Kidney (tissue), 22 donors: ENCODE measurements at places on chromosomes 3 and 15. TPM values are rescaled to one million over a fixed set of nuclear protein-coding genes. Genes with fewer than 3 reads are reported as not detected.

DNA sequence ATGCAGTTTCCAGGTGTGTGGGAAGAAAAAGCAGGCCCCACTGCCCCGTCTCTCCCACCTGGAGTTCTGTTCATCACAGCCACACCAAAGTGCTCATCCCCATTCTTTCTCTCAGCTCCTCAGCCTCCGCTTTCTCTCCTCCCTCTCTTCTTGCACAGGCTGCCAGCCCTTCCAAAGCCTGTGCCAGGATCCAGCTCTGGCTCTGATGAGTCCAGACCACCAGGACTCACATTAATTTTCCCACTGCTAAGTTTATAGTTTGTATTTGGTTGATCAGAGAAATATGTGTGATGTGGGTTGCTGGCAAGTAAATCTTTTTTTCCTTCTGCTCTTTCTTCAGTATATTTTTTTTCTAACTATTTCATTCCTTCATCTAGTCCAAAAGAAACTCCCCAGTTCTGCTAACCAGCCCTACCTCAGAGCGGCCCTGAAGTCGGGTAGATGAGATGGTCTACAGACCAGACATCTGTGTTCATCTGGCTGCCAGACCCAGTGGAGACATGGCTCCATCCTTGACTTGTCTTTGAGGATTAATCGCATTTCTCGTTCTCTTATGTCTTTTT lies 49.8 kb downstream of the BOC start:
- DNase-seq = no peak

GRCh38 chr3:167066977-167067786 lies 312.9 kb downstream of the ZBBX start:
- DNase-seq = peak; percentile 34

- no peak for DNase-seq
These were observed 187.0 kb upstream of the ATP10A start for GRCh38 chr15:26049900-26050657.

GRCh38 chr15:89533861-89534544 lies 37.6 kb upstream of the RHCG start:
- DNase-seq = no peak

GRCh38 chr3:130779031-130779430 lies 32.4 kb upstream of the PIK3R4 start:
- peak; percentile 85 for DNase-seq

GRCh38 chr15:45179221-45179985 lies 8.4 kb downstream of the SHF start:
- no peak for DNase-seq

DNA sequence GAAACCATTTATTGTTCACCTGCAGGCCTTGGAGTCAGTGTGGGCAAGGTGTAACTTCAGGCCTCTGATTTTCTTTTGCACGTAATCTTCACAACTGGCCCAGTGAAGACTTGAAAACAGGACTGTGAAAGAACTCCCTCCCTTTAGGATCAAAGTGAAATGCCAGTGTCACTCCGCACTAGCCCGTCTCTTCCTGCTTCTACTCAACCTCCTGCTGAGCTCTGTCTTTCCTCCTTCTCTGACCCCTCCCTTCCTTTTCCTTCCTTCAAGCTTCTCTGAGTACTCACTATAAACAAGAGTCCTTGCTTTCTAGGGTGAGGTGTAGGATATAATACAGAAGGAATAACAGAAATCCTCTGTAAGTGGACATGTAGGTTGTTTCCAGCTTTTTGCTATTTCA lies 28.5 kb downstream of the TMEM41A start:
- DNase-seq = no peak

GRCh38 chr3:99131876-99132275 lies 230.4 kb upstream of the DCBLD2 start:
- DNase-seq = no peak

- DNase-seq = no peak
These were observed 55.1 kb downstream of the RBMS3 start for GRCh38 chr3:29335943-29336342.

DNA sequence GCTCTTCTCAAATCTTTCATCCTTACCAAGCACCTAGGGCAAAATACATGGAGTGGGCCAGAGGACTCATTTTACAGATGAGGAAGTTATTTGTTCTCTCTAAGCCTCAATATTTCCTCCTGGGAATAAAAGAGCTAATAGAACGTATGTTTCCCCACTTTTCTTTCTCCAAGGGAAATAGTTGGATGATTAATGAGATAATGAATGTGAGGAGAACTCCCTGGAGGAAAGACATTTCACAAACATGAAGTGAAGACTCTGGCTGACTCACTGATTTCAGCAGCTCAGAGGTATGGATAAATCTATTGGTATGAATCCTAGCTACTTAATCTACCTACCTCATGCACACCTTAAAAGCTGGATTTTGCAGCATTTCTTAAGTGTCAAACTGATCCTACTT lies 98.4 kb downstream of the ECT2 start:
- no peak for DNase-seq

DNA sequence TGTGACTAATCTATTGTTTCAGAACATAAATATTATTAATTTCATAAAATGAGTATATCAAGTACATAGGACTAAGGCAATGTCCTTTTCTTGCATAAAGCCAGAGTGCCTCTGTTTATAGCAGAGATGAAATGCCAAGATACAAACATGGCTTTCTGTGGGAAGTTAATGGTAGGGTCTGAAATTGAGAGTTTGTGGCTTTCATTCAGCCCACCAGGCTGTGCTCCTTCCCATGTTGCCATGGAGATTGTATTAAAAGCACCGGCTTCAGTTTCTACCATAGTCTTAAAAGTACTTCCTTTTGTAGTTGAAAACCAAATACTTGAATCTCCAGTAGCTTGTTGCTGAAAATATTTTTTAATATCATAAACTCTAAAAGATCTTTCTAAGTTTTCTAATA lies 114.0 kb downstream of the LRRC28 start:
- no peak for DNase-seq

DNA sequence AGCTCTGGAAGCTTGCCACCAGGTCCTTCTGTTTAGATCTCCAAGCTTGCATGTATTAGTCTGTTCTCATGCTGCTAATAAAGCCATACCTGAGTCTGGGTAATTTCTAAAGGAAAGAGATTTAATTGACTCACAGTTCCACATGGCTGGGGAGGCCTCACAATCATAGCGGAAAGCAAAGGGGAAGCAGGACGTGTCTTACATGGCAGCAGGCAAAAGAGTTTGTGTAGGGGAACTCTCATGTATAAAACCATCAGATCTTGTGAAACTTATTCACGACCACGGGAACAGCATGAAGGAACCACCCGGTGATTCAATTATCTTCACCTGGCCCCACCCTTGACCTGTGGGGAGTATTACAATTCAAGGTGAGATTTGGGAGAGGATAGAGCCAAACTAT lies 147.0 kb upstream of the PROK2 start:
- no peak for DNase-seq

DNA sequence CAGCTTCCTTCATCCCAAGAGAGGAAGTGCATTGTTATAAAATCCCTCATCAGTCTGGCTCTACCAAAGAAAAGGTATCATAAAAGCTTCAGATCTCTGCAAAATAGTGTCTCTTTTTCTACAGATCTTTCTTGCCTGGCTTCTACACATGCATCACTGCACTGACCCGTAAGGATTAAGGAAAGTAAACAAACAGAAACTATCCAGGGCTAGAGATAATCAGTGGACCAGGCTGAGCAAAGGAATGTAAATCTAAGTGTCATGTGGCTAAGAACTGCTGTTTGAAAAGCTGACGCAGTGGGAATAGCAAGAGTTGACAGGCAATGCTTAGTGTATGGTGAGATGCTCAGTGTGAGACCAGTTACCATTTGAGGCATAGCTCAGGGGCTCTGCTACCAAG lies 339.7 kb downstream of the IL5RA start:
- peak; percentile 86 for DNase-seq

GRCh38 chr3:99373846-99374210 lies 264.6 kb upstream of the COL8A1 start:
- no peak for DNase-seq

- no peak for DNase-seq
These were observed 57.7 kb upstream of the THSD4 start for GRCh38 chr15:71057581-71057980.

- no peak for DNase-seq
These were observed 885 bp upstream of the LSG1 start for GRCh38 chr3:194672876-194673275.

DNA sequence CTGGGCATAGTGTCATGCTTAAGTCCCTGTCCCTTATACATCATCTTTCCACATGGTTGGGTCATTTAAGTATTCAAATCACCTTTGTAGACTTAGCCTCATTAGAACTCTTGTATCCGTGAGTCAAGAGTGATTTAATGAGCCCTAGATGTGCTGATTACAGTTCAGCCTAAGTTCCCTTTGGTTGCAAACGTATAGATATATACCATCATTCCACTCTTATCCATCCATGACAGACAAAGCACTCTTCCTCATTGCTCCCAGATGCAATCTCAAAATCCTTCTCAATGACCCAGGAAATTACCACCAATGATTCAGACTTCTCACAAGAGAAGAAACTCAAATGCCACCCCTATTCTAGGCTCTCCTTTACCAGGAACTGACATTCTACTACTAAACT lies 50.2 kb upstream of the C3orf49 start:
- DNase-seq = no peak

GRCh38 chr3:170220871-170221270 lies 1.4 kb upstream of the PRKCI start:
- no peak for DNase-seq

DNA sequence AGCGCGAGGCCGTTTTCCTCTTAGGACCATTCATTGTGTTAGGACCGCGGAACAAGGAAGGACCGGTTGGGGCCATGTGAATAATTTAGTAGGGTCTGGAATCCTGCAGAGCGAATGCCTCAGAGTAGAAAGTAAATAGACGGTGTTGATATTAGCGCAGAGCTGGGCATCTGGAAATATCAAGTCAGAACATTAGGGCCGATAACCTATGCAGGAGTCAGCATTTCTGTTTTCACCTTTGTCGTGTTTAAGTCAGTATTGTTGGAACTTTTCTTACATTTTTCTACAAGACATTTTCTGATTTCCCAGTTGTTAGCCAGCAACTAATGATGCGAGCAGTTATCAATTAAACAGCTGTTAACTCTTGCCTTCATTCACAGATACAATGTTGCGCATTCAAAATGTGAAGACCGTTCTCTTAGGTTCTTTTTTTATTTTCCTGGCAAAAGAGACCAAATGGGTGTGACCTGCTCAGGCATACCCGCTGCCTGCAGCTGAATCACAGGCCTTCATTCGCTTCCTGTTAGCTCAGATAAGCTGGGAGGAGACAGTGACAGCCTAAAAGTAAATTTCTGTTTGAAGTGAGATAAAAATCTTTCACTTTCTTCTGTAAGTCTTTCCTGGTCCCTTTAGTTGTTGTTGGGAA lies 966 bp upstream of the PKM start:
- peak; percentile 38 for DNase-seq

DNA sequence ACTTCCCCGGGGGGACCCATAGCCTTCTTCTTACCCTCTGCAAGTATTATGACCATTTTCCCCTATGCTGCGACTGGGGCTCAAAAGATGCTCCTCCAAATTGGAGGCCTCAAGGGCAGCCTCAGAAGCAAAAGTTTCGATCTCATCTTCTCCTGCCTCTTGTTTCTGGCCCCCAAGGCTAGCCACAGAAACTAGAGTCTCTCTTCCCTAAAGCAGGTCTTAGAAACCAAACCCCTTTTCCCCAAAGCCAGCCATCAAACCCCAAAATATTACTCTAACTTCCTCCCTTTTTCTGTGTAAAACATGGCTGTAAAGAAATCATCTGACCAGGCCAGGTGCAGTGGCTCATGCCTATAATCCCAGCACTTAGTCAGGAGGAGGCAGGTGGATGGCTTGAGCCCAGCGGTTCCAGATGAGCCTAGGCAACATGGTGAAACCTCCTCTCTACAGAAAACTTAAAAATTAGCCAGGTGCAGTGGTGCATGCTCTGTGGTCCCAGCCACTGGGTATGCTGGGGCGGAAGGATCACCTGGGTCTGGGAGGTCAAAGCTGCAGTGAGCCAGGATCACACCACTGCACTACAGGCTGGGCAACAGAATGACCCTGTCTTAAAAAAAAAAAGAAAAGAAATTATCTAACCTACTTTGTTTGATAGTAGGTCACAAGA lies 36.7 kb upstream of the MFGE8 start:
- DNase-seq = no peak

GRCh38 chr3:193301433-193301832 lies 60.4 kb downstream of the PLAAT1 start:
- no peak for DNase-seq

- DNase-seq = no peak
These were observed 783.7 kb downstream of the AGBL1 start for GRCh38 chr15:86863226-86863915.

DNA sequence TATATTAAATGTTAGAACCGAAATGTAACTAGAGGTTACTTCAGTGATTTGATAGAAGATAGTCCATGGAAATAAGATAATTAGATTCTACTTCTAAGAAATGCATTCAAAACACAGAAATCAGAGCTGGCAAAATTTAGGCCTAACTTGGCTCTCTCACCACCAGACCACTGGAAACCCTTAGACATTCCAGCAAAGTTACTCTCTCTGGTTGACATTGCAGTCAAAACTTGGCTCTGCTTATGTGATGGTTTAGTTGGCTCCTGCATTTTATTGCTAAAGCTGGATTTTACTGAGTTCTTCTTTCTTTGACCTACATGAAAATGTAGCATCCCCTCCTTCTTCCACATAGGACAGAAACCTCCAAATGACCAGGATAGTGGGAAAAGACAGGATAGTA lies 35.4 kb upstream of the CBLB start:
- DNase-seq = no peak

DNA sequence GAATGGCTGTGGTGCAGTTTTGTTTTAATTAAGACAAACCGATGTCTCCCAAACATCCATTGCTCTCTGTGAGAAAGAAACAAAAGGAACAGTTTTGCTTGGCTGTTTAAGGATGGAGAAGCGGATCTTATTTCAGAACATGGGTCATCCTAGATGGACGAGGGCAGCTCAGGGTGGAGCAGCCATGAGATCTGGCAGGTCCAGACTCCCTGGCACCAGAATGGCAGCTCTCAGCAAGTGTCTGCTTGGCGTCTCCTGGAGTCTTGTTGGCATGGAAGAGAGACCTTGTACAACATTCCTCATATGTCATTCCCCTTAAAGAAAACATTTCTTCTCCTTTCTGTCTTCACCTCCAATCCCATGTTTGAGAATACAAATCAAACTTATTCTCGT lies 93.8 kb downstream of the ADAMTSL3 start:
- no peak for DNase-seq

The DUOXA1 gene
- 1.4 TPM for total RNA-seq

The ADCY5 gene
- 33.6 TPM for total RNA-seq

The CCDC39 gene
- 0.60 TPM for total RNA-seq

The SAMD7 gene
- total RNA-seq = not detected

The TMEM40 gene
- not detected for total RNA-seq

The SLCO2A1 gene
- 169 TPM for total RNA-seq
